ENCODE measurements at places on chromosomes 4 and X.
A peak's percentile ranks its signal among the peaks of the same experiment; 100 is the strongest.

DNA sequence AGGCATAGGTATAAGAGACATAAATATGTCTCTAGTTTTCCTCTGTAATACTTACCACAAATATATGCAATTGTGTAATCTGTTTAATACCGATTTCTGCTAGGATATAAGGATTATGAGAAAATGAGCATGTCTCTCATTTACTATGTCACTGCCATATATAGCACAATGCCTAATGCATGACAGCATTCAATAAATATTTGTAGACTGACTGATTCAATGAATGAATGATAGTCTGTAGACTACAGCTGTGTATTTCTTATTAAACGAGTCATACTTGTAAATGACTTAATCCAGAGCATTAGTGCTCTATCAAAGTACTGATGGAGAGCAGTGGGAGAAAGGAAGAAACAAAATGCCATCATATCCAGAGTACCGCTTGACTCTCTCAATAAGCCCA lies 175.6 kb downstream of the PPP3CA start:
- no peak overlapping the region for H3K4me3 ChIP-seq
- no peaks in the 10 kb centered on the region for H3K36me3 ChIP-seq
- H3K27ac ChIP-seq, result no peak overlapping the region
- no peak for DNase-seq
- H3K27me3 ChIP-seq, result no peaks in the 10 kb centered on the region
- peaks cover 20% of the 10 kb centered on the region for H3K4me1 ChIP-seq

GRCh38 chrX:154728431-154729190 lies 22.3 kb downstream of the GAB3 start:
- H3K27ac ChIP-seq, result no peak overlapping the region
- H3K36me3 ChIP-seq, result no peaks in the 10 kb centered on the region
- no peak for DNase-seq
- peaks cover 76% of the 10 kb centered on the region for H3K4me1 ChIP-seq

DNA sequence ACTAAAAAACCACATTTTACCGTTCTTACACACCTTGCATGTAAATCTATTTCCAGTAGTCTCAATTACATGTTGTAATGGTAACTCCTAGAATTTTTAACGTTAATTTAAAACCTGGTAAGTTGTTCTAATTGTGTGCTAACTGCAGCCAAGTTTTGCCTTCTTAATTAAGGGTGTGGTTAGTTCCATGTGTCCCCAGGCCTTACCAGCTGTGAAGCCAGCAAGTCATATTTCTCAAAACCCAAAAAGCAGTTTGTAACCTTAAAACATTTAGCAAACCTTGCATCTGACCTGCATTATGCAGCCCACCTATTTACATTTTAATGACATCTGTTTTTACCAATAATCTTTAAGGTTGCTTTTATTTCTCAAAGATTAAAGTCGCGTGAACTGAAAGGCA lies 18.4 kb upstream of the FAM47E start:
- H3K27me3 ChIP-seq, result peaks cover 5% of the 10 kb centered on the region
- no peak for DNase-seq
- no peaks in the 10 kb centered on the region for H3K4me1 ChIP-seq
- no peak overlapping the region for H3K4me3 ChIP-seq

DNA sequence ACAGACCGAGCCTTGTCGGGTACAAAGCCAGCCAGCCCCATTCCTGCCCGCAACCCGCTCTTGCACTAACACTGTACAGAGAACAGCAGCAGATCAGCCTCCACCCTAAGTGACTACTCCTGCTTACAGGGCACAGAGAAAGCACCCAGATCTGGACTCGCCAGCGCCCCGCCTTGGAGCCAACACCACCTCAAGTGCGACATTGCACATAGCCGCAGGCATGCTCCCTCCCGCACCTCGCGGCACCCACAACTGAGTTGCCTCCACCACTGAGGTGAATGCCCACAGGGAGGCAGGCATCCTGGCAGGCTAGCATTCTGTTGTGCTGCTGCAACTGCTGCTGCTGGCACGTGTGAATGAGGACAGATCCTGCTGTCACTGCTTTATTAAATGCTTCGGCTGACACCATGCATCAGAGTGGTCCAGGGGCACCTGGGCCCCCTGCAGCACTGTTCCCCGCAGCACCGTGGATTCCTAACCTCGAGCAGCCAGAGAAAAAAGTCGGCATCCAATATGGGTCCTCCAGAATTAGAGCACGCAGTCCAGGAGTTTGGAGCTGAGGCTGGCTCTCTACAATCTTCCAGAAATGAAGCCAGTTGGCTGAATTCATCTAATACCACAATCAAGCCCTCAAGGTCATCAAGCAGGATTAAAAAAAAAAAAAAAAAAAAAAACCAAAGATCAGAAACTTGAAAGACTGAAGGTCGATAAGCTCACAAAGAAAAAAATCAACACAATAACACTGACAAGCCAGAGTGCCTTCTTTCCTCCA lies 352.9 kb downstream of the GASK1B start:
- no peaks in the 10 kb centered on the region for H3K4me1 ChIP-seq
- no peaks in the 10 kb centered on the region for H3K36me3 ChIP-seq
- no peak overlapping the region for H3K4me3 ChIP-seq
- no peak overlapping the region for H3K27ac ChIP-seq

DNA sequence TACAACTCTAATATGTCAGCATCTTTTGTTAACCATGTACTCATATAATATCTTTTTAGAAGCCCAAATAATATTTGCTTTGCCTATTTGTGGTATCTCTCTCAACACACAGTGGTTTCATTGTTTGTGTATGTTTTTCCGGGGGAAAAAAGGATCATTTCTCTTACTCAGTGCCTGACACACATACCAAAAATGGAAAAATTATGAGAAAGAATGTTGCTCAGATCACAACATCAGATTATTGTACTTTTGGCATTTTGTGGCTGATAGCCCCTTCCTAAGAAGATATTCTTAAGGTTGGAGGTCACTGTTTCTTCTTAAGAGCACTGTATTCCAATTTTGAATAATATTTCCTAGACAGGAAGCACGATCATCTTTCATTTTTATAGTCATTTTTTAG lies 93.6 kb downstream of the PDLIM5 start:
- no peak overlapping the region for H3K27ac ChIP-seq
- peaks cover 10% of the 10 kb centered on the region for H3K4me1 ChIP-seq
- no peak overlapping the region for H3K4me3 ChIP-seq
- no peak for DNase-seq
- H3K36me3 ChIP-seq, result peaks cover 6% of the 10 kb centered on the region

GRCh38 chrX:9312922-9313867 lies 151.7 kb upstream of the TBL1X start:
- H3K4me1 ChIP-seq, result peaks cover 15% of the 10 kb centered on the region
- peak; percentile 88 for DNase-seq
- no peaks in the 10 kb centered on the region for H3K27me3 ChIP-seq

DNA sequence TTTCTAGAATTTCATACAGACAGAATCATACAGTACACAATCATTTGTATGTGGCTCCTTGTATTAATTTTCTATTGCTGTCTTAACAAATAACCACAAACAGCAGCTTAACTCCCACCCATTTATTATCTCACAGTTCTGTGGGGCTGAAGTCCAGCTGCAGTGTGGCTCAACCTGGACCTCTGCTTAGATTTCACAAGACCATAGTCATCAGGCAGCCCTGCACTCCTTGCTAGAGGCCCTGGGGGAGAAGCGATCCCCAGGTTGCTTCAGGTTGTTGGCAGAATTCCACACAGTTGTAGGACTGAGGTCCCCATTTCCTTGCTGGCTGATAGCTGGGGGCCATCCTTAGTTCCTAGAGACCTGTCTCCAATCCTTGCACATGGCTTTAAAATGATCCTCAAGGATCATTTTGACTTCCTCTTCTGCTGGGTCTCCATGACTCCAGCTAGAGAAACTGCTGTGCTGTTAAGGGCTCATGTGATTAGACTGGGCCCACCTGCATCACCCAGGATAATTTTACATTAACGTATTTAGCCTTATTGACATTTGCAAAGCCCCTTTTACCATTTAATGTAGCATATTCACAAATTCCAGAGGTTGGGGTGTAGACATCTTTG lies 60.9 kb upstream of the SMAD1 start:
- no peak overlapping the region for H3K27ac ChIP-seq
- no peaks in the 10 kb centered on the region for H3K36me3 ChIP-seq

GRCh38 chr4:101787701-101788316 lies 2.7 kb upstream of the BANK1 start:
- H3K27ac ChIP-seq, result no peak overlapping the region
- no peak overlapping the region for H3K4me3 ChIP-seq
- DNase-seq, result no peak
- H3K4me1 ChIP-seq, result peaks cover 17% of the 10 kb centered on the region

- DNase-seq, result peak; percentile 81
- no peaks in the 10 kb centered on the region for H3K27me3 ChIP-seq
- H3K36me3 ChIP-seq, result peaks cover 95% of the 10 kb centered on the region
- H3K4me3 ChIP-seq, result peak overlapping the region; percentile 75
Measured at GRCh38 chr4:2954358-2955185, 8.6 kb downstream of the NOP14 start.

DNA sequence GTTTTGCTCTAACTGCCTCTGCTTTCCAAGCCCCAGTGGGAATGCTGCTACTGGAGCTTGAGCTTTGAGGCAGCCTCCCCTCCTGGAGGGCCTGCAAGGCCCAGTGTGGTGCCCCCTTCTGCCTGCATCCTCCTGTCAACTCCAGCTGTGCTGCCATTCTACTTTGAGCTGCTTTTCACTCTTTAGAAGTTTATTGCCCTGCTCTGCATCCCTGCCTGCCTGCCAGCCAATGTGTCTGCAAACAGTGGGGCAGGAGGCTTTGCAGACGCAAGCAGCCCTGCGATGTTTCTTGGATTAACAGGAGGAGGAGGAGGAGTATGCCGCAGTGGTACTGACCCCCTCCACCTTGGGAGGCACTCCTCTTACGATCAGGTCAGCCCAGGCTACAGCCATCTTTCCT lies 16.4 kb downstream of the TMEM31 start:
- no peak overlapping the region for H3K27ac ChIP-seq
- no peaks in the 10 kb centered on the region for H3K36me3 ChIP-seq
- H3K27me3 ChIP-seq, result peaks cover 70% of the 10 kb centered on the region
- no peak overlapping the region for H3K4me3 ChIP-seq
- H3K4me1 ChIP-seq, result no peaks in the 10 kb centered on the region

DNA sequence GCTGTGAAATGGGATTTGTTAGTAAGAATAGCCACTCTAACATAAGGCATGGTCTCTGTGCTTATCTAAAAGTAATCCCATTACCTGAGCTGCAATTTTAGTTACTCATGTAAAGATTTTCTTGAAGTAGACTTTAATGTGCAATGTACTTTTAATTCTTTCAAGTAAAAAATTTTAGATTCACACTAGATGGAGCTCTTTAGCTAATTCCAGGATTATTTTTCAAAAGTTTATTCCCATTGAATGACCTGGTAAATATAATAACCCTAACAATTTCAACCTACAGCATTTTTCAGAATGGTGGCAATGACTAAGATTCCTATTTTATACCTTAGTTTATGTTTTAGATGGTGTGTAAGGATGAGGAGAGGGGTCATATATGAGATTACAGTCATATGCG lies 18.1 kb downstream of the USP38 start:
- H3K4me3 ChIP-seq, result no peak overlapping the region
- H3K27me3 ChIP-seq, result no peaks in the 10 kb centered on the region
- H3K27ac ChIP-seq, result no peak overlapping the region
- peaks cover 93% of the 10 kb centered on the region for H3K36me3 ChIP-seq
- DNase-seq, result no peak

GRCh38 chr4:1579001-1579900 lies 104.9 kb downstream of the FAM53A start:
- H3K4me3 ChIP-seq, result peak overlapping the region; percentile 71
- H3K27ac ChIP-seq, result peak overlapping the region; percentile 57
- peak; percentile 84 for DNase-seq
- H3K36me3 ChIP-seq, result no peaks in the 10 kb centered on the region

GRCh38 chr4:7676398-7676922 lies 241.7 kb upstream of the PSAPL1 start:
- H3K4me3 ChIP-seq, result no peak overlapping the region
- no peaks in the 10 kb centered on the region for H3K4me1 ChIP-seq
- H3K27me3 ChIP-seq, result peaks cover 5% of the 10 kb centered on the region
- no peaks in the 10 kb centered on the region for H3K36me3 ChIP-seq
- DNase-seq, result no peak

DNA sequence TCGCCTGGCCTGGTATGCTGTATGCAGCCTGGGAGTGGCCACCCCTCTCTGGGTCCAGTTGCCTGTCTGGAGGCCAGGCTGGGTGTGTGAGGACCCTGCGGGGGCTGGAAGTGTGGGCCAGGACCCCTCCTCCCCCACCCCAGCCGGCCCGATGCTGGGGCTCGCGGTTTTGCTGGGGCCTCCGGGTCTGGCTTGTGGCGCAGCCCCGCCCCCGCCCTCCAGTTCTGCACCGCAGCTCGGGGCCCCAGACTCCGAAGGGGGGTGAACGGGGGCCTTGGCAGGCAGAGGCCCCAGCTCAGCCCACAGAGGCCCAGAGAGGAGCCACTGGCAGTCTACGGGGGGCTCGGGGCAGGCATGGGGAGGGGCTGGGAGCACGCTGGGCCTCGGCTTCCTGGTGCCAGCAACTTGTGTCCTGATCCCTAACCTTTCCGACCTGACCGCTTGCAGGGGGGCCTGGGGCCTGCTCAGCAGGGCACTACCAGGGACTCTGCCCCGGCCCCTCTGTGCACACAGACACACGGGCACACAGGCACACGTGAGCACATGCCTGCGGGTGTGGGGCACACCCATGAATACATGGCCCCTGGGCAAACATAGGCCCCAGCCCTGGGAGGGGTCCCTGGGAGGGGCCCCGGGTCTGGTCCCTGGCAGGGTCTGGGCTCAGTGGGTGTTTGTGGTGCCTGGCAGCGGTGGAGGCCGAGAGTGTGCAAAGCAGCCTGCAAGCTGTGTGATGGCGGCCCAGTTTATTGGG lies 21.4 kb upstream of the FGFR3 start:
- H3K36me3 ChIP-seq, result no peaks in the 10 kb centered on the region
- peaks cover 8% of the 10 kb centered on the region for H3K27me3 ChIP-seq
- H3K4me1 ChIP-seq, result peaks cover 2% of the 10 kb centered on the region
- DNase-seq, result no peak
- H3K4me3 ChIP-seq, result no peak overlapping the region
- H3K27ac ChIP-seq, result no peak overlapping the region

DNA sequence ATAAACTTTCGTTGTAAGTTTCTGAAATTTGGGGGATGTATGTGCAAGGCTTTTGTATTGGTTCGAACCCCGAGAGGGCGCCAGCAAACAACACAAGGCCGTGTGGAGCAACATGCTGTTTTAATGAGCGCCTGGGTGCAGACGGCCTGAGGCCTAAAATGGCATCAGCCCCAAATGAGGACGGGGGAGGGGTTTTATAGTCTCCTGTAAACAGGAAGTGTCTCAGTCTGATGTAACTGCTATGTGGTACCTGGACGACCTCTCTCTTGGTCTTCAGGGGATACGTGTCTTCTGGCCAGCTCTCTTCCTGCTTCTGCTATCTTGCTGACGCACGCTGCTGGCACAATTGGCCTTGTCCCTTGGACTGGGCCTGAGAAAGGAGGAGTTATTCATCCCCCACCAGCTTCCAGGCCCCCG lies 1348.0 kb downstream of the ADGRL3 start:
- no peak overlapping the region for H3K4me3 ChIP-seq

GRCh38 chrX:9797384-9798360 lies 11.4 kb downstream of the SHROOM2 start:
- H3K36me3 ChIP-seq, result no peaks in the 10 kb centered on the region
- no peaks in the 10 kb centered on the region for H3K4me1 ChIP-seq
- peaks cover 37% of the 10 kb centered on the region for H3K27me3 ChIP-seq
- no peak overlapping the region for H3K4me3 ChIP-seq
- no peak for DNase-seq

GRCh38 chr4:68338625-68339024 lies 11.3 kb downstream of the YTHDC1 start:
- DNase-seq, result no peak
- peak overlapping the region; percentile 83 for H3K27ac ChIP-seq
- peaks cover 58% of the 10 kb centered on the region for H3K4me1 ChIP-seq
- H3K27me3 ChIP-seq, result no peaks in the 10 kb centered on the region
- no peak overlapping the region for H3K4me3 ChIP-seq
